Hematopoietic multipotent progenitor cell treated with erythropoietin and hydrocortisone succinate and interleukin-3 and kit ligand, for 4 days (in vitro differentiated cells): ENCODE measurements at places on chromosomes 6 and 20.

- DNase-seq: no peak
These were observed 13.1 kb downstream of the LRRC73 start for GRCh38 chr6:43497129-43497396.

- no peak for DNase-seq
These were observed 33.2 kb upstream of the PLEKHG1 start for GRCh38 chr6:150566486-150566885.

DNA sequence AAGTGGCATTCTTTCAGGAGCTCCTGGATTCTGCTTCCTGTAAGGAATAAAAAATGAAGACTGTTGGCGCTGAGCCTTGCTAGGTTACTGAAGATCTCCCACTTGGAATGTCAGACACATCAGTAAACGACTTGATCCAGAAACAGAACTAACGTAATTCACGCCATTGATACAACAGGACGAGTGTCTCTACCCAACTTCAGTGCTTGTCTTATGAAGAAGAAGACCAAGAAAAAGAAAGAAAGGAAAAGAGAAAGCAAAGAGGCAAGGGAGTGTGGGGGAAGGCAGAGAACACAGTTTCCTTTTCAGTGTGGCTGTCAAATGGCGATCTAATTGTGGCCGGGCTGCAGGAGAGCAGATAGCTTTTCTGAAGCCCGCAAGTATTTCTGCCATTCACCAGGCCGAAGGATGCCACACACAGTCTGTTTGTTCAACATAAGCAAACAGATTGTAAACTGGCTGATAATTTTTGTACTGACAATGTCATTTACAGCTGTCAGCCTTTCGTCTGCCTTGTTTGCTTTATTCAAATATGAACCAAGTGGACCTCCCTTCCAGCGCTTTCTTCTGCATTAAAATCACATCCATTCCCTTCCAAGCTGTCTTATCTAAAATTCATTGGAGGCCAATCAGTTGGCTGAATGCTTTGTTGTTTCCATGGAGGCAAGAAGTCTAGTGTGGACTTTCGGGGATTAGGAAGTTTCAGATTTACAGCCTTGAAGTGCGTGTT, 180.6 kb downstream of the FOXA2 start:
- peak; percentile 54 for DNase-seq

DNA sequence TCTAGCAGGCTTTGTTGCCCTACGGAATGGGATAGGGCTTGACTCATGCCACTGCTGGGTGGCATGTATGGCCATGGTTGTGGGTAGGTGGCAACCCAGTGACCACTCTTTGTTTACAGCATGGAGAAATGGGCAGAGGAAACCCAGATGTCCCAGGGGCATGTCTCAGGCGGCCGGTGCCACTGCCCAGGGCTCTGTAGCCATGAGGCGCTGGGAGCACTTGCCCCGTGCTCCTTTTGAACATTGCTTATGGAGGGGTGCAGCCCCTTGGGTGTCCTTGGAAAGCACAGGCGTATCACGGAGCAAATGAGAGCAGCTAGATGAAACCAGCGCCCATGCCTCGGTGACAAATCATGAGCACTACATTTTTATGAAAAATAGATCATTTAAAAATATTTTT, 212.5 kb upstream of the ECI2 start:
- no peak for DNase-seq

DNA sequence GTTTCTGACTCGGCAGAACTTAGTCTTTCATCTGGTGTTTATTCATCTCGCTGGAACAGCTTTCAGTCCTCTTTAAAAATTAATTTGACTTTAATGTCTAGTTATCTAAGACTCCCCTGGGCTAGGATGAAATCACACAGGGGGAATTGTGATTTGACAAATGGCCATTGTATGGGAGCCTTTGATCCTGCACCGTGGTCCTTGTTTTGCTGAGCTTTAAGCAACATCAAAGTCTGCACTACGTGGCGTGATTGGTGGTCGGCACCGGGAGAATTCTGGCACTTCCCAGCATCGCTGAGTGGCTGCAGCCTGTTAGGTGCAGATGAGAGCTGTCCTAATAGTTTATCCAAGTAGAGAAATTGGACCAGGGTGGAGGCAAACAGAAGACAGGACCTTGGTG, 146.9 kb downstream of the TBC1D7 start:
- DNase-seq: no peak

GRCh38 chr6:96022225-96022624, 6.5 kb downstream of the FUT9 start:
- no peak for DNase-seq

GRCh38 chr6:147684906-147685305, 176.4 kb downstream of the SAMD5 start:
- no peak for DNase-seq

GRCh38 chr6:111087106-111087835, at the start of gene SLC16A10:
SLC16A10 (plus strand) TSS chr6:111087503; CDS start chr6:111087753, 250 bp downstream.
- peak; percentile 91 for DNase-seq

- DNase-seq: peak; percentile 10
These were observed 8.5 kb downstream of the SCGN start for GRCh38 chr6:25660512-25660911.

DNA sequence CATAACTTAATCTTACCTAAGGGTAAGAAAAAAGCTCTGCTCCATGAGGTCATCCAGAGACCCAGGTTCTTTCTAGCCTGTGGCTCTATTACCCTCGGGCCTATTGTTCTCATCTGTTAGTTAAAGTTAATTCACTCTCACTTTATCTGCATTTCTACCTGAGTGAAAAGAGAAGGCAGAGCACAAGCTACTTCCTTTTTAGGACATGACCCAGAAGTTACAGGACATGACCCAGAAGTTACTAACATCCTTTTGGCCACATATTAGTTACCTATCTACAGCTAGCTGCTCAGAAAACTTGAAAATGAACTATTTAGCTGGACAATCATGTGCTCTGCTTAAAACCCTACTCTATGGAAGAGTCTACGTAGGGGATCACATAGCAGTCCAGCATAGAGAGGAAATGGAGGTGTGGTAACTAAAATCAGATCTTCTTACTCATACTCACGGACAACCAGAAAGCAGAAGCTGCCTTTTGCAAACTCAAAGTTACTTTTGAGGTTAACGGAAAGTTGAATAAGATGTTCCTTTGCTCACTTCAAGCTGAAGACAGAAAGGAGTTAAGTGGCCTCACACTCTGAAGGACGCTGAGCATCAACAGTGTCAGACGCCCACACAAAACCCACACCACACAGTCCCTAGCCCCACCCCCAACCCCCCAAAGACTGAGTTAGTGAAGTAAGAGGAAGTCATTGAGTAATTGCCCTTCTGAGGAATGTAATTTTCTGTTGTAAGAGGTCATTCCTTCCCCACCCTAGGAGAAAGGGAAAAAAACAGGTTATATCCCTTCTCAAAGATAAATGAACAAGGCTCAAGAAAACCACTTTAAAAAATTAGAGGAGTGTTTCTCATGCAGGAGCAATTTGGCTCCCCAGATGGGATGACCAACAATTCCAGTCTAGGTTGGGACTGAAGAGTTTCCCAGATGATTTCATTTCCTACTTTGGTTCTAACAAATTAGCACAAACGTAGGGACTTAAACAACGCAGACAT, 45.9 kb upstream of the TAB2 start:
- peak; percentile 81 for DNase-seq

DNA sequence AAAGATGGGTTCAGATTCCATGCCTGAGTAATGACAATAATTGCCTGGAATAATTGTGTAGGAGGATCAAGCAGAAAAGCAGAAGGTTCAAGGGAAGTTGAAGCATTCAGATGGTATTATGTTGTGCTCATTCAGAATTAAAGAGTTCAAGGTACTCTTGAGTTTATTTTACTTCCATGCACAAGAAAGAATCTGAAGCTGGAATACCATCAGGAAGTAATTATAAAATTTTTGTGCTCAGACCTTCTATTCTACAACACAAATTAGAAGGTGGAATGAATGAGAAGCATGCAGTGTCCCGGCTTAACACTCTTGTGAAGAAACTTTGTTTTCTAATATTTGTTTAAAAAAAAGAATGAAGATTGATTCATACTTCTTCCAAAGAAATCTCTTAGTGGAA, 139.4 kb upstream of the ENPP5 start:
- no peak for DNase-seq

- DNase-seq: peak; percentile 82
These were observed at the start of gene UST for GRCh38 chr6:148746363-148747144. UST (plus strand) TSS chr6:148747030; CDS start chr6:148747431, 401 bp downstream.

DNA sequence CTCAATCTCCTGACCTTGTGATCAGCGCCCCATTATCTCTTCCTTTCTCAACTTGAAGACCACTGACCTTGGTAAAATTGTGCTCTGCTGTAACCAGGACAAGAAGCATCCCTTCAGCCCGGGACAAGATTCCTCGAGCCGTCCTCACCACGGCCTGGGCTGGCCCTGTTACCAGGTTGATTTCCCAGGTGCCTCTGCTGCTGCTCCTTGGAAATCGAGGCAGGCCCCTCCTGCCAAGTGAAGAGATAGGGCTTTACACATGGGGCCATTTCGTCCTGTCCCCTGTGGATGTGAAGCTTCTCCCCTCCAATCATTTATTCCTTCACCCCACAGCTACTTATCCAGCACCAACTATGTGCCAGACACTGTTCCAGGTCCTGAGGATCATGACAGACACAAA, 21.5 kb downstream of the RAB44 start:
- no peak for DNase-seq

GRCh38 chr6:33419580-33420490, at the start of gene SYNGAP1:
SYNGAP1 (plus strand) TSS chr6:33420065; CDS start chr6:33420265, 200 bp downstream.
- peak; percentile 77 for DNase-seq

GRCh38 chr6:16228709-16229665, 9.4 kb upstream of the GMPR start:
- DNase-seq: no peak

DNA sequence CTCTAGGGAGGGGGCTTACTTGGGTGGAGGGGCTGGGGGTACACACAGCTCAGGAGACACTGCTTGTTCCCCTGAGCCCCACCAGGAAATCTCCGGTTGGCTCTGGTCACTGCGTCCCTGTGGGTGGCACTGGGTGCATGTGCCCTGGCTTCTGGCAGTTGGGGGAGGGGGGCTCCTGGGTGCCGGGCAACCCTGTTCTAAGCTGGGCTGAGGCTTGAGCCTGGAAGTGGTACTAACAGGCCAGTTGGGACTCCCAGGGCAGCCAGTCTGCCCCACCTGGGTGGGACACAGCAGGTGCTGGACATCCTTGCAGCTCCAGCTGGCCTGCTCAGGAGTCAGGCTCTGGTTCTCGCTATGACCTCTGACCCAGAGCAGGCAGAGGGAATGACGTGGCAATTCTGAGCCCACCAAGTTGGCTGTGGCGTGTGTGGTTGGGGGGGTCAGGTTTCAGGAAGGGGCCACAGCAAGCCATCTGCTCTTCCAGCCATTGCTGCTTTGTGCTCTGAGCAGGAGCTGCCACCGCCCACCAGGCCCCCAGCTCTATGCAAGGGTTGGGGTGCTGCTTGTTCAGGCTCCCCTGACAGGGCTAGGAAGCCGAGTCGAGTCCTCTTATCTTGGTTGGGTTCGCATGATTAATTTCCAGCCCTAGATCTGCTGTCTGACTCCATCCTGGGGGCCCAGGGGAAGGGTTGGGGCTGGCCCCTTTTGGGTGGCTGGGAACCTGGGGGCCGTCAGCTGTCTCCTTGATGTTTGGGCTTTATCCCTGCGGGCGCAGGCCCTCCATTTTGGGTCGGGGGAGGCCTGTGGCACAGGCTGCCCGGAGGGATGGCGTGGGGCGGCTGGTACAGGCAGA, 590 bp downstream of the C20orf204 start:
- peak; percentile 51 for DNase-seq

DNA sequence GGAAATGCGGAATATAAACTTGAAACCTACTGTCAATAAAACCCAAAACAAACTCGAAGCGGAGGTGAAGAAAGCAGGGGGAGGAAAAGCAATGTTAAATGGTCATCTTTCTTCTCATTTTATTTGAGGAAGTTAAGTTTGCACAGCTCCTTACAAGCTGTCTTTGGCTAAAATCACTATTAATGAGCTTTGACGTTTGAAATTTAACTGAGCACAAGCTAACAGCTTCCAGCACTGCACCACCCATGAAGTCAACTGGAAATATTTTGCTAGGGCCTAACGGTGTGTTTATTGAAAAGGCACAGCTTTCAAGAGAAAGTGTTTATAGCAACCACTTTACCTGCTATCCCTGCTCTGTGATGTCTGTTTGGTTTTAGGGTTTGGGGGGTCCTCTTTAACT, 103.8 kb downstream of the PKHD1 start:
- no peak for DNase-seq

GRCh38 chr20:44747166-44748004, 1.7 kb downstream of the KCNK15 start:
- peak; percentile 88 for DNase-seq

DNA sequence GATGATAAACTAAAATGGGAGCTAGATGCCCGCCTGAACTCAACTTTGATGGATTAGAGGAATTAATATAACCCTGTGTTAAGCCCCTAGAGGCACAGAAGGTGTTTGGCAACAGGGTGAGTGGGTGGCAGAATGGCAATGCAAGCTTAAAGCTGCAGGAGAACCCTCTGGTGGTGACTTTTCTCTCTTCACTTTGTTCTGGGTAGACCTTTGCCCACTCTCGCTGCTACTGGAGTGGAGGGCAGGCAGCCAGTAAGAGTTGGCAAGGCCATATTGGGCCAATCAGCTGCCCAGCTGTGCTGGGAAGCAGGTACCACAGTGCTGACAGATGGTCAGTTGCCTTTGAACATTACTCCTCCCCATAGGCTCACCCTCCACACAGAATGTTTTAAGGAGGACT, 468.2 kb downstream of the MMUT start:
- no peak for DNase-seq

DNA sequence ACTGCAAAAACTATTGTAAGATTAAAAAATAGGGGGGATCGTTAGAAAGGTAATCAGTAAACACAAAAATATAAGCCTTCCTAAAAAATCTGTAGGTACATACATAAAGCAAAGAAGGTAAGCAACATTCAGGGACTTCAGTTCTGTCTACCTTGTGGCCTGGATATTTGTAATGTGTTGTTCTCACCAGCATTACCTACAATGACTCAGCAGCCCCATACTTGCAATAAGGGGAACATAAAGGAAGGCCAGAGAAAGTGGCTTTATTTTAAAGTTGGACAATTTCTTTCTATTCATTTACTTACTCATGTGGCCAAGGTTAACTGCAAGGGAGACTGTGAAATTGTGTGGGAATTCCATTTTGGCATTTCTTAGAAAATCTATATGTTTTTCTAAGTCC, 277.2 kb upstream of the PREP start:
- DNase-seq: peak; percentile 8
